NCI-H748 treated with DMSO at 0.1 percent for 48 hours (cell line): ENCODE measurements at places on chromosomes 1 and 21.

DNA sequence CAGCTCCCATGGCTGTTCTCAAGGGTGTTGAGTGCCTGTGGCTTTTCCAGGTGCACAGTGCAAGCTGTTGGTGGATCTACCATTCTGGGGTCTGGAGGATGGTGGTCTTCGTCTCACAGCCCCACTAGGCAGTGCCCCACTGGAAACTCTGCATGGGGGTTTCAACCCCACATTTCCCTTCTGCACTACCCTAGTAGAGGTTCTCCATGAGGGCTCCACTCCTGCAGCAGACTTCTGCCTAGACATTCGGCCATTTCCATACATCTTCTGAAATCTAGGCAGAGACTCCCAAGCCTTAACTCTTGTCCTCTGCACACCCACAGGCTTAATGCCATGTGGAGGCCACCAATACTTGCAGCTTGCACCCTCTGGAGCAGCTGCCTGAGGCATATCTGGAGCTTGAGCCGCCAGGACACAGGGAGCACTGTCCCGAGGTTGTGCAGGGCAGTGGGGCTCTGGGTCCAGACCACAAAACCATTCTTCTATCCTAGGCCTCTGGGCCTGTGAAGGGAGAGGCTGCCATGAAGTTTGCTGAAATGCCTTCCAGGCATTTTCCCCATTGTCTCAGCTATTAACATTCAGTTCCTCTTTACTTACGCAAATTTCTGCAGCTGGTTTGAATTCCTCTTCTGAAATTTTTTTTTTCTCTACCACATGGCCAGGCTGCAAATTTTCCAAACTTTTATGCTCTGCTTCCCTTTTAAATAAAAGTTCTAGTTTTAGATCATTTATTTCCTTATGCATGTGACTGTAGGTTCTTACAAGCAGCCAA lies 8.8 kb upstream of the CAPN8 start:
- DNase-seq, result no peak

GRCh38 chr21:37717534-37717933 lies 198.7 kb downstream of the KCNJ6 start:
- no peak for DNase-seq

- peak; percentile 33 for DNase-seq
These were observed 162.4 kb downstream of the TPR start for GRCh38 chr1:186212568-186213224.

GRCh38 chr1:159983681-159984080 lies 29.6 kb upstream of the SLAMF9 start:
- no peak for DNase-seq

GRCh38 chr1:157357111-157357510 lies 195.2 kb downstream of the FCRL5 start:
- DNase-seq, result no peak

DNA sequence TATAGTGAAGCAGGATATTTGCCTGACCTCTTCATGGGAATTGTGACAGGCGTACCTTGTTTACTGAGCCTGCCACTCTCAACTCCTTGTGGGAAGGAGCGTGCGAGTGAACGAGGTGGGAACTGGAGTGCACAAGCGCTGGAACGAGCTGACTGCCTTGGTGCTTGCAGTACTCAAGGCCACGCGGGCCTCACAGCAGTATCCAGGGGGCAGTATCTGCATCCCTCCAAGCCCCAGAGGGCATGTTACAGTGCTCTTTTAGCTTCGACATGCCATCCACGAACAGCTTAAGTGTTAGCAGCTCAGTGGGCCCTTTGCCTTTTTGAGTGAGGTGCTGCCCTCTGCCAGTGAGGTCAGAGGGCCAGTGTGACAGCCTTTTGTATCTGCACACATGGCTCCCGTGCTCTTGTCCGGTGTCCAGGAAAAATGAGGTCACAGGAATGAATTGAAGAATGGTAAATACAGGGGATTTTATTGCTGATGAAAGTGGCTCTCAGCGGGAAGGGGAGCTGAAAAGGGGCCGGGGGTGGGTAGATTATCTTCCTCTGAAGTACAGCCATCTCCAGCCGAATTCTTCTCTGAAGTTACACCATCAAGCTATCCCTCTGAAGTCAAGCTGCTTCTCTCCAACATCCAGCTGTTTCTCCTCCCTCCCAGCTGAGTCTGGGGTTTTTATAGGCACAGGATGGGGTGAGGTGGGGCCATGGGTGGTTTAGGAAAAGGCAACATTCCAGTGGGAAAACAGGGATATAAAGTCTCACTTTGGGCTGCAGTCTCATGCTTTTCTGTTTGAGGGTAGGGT lies 69.3 kb downstream of the EPB41 start:
- no peak for DNase-seq

DNA sequence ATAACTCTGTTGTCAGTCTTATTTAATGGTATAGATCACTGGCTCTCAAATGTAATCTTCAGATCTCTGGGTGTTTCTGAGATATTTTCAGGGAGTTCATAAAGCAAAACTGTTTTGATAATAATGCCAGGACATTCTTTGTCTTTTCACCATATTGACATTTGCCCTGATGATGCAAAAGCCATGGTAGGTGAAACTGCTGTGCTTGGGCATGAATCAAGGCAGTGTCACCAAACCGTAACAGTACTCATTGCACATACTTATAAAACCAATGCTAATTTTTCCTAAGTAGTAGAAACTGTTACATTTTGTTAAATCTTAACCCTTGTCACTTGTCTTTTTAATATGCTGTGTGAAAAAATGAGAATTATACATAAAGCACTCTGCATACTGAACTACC lies 76.0 kb downstream of the RPS6KC1 start:
- no peak for DNase-seq
